Smooth muscle cell of the coronary artery (primary cell): ENCODE measurements at places on chromosomes 3 and 15. TPM values are rescaled to one million over a fixed set of nuclear protein-coding genes. Genes with fewer than 3 reads are reported as not detected.

The RBMS3 gene
- 44.9 and 77.3 TPM in 2 replicates for total RNA-seq

The RAD51 gene
- 0.70 and 3.2 TPM in 2 replicates for total RNA-seq

The CLEC3B gene
- 0.98 and 46.7 TPM in 2 replicates for total RNA-seq

The BTLA gene
- total RNA-seq, result not detected in 2 replicates

The SATB1 gene
- total RNA-seq, result 13.1 and 23.9 TPM in 2 replicates

The ARHGEF26 gene
- total RNA-seq, result 0.12 and 1.9 TPM in 2 replicates

The PIF1 gene
- total RNA-seq, result 4.0 and 4.1 TPM in 2 replicates
